ENCODE measurements at places on chromosomes 16 and 17. TPM values are rescaled to one million over a fixed set of nuclear protein-coding genes. Genes with fewer than 3 reads are reported as not detected.
A peak's percentile ranks its signal among the peaks of the same experiment; 100 is the strongest.

GRCh38 chr16:87437911-87438610 is 45.9 kb downstream of the MAP1LC3B start:
- no peak overlapping the region for H3K27ac ChIP-seq
- H3K36me3 ChIP-seq: no peaks in the 10 kb centered on the region
- H3K4me1 ChIP-seq: peaks cover 10% of the 10 kb centered on the region

DNA sequence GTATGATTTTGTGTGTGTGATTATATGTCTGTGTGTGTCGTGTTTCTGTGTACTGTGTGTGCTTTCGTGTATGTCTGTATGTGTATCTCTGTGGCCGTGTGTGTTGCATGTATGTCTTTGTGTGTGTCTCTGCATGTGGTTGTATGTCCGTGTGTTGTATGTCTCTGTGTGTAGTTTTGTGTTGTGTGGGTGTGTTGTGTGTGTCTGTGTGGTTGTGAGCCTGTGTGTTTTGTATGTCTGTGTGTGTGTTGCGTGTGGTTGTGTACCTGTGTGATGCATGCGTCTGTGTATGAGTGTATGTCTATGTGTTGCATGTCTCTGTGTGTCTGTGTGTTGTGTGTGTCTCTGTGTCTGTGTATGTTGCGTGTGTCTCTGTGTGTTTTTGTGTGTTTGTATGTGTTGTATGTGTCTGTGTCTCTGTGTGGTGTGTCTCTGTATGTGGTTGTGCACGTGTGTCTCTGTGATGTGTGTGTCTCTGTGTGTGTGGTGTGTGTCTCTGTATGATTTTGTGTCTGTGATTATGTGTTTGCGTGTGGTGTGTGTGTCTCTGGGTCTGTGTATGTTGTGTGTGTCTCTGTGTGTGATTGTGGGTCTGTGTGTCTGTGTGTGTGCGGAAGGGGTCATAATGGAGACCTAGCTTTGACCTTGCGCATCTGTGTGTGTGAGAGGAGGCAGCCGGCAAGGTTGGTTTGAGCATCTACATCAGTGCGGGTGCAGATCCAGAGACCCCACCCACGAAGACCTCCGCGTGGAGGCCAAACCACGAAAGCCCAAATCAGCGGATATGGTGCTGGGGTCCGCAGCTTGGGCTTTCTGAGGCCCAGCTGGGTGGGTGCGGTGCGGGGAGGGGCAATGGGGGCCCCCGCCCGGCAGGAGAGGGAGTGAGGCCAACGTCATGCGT is 212.6 kb upstream of the GSE1 start:
- H3K27me3 ChIP-seq: no peaks in the 10 kb centered on the region
- no peak for DNase-seq
- H3K36me3 ChIP-seq: no peaks in the 10 kb centered on the region
- no peak overlapping the region for H3K27ac ChIP-seq
- no peaks in the 10 kb centered on the region for H3K4me1 ChIP-seq
- H3K4me3 ChIP-seq: no peak overlapping the region

- no peaks in the 10 kb centered on the region for H3K36me3 ChIP-seq
- H3K27ac ChIP-seq: no peak overlapping the region
- no peak overlapping the region for H3K4me3 ChIP-seq
- no peak for DNase-seq
Observed at GRCh38 chr17:7144213-7144612, 29.6 kb upstream of the ASGR2 start.

- no peak overlapping the region for H3K4me3 ChIP-seq
- no peaks in the 10 kb centered on the region for H3K36me3 ChIP-seq
Observed at GRCh38 chr17:73888862-73889261, 244.6 kb upstream of the SDK2 start.

DNA sequence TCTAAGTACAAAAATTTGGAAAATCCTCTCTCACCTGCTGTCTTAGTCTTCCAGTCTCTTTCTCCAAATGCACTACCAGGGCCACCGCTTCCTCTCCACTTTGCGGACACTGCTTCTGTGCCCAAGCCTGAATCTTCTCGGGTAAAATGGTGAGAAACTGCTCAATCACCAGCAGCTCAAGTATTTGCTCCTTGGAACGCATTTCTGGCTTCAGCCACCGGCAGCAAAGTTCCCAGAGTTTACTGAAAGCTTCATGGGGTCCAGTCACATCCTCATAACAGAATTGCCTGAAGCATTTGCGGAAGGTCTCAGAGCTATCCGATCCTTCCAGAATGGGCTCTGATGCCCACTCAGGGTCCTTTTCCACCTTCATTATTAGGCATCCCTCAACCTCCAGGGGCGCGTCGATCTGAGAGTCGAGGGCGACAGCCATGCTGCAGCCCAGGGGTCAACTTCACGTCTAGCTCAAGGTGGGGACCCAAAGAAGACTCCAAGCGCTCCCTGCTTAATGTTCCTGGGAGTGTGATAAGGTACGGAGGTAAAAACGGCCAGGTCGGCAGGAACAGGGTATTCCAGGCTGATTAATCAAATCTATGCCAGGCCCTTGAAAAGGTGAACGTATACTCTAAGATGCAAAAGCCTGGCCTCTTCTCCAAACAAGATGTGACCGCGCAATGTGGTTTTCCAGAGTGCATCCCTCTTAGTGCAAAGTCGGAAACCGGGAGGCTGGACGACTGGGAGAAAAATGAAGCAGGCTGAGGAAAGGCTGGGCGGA is 763 bp downstream of the ZKSCAN2 start:
- peak overlapping the region; percentile 93 for H3K27ac ChIP-seq
- peaks cover 67% of the 10 kb centered on the region for H3K4me1 ChIP-seq
- H3K4me3 ChIP-seq: peak overlapping the region; percentile 90
- no peaks in the 10 kb centered on the region for H3K27me3 ChIP-seq
- no peak for DNase-seq

- H3K27ac ChIP-seq: no peak overlapping the region
- DNase-seq: no peak
- H3K27me3 ChIP-seq: no peaks in the 10 kb centered on the region
- H3K4me3 ChIP-seq: no peak overlapping the region
Observed at GRCh38 chr16:28205974-28206373, 5.8 kb downstream of the XPO6 start.

GRCh38 chr17:9330611-9331271 is 244.9 kb downstream of the STX8 start:
- no peaks in the 10 kb centered on the region for H3K27me3 ChIP-seq
- H3K27ac ChIP-seq: no peak overlapping the region
- H3K4me3 ChIP-seq: no peak overlapping the region
- no peak for DNase-seq
- peaks cover 2% of the 10 kb centered on the region for H3K36me3 ChIP-seq
- no peaks in the 10 kb centered on the region for H3K4me1 ChIP-seq

GRCh38 chr17:20944014-20944865 is 98.6 kb downstream of the USP22 start:
- no peaks in the 10 kb centered on the region for H3K36me3 ChIP-seq
- no peaks in the 10 kb centered on the region for H3K4me1 ChIP-seq
- peaks cover 18% of the 10 kb centered on the region for H3K27me3 ChIP-seq
- H3K4me3 ChIP-seq: no peak overlapping the region
- no peak overlapping the region for H3K27ac ChIP-seq
- DNase-seq: peak; percentile 34

DNA sequence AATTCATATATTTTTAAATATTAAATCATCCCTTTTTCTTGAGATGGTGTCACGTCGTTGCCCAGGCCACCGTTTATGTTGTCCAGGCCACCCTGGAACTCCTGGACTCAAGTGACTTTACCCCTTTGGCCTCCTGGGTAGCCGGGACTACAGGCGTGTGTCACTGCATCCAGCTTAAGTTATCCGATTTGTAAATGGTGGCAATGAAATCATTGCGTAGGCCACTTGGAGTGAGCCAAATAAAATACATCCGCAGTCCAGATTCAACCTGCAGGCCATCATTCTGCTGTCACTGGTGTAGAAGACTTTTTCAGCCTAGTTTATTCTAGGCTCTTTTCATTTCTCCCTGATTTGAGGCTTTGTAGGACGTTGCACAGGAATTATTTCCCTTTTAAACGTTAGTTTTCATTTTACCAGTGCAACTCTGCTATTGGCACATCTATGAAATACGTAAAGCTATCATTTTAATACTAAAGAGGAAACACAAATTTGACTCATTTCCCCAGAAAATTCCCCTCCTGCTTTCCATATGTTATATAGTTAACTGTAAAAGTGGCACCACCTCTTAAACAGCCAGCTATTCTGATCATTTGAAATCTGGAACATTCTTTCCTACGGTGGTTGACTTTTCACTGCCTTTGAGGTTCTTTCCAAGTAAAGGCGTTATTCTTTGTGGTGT is 449.8 kb downstream of the MAF start:
- H3K4me3 ChIP-seq: no peak overlapping the region
- H3K27ac ChIP-seq: no peak overlapping the region

DNA sequence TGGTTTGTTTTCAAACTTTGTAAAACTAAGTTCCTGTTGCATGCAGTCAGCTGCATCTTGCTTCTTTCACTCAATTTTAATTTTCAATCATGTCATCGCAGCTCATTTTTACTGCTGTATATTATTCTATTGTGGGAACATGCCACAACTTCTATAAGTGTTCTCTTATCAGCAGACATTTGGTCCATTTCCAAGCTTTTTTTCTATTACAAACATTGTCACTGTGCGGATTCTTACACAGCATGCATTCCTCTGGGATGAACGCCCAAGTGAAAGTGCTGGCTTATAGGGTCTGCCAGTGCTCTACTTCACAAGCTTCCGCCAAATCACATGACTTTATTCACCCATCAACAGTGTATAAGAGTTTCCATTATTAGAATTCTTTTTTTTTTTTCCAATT is 22.7 kb downstream of the GINS3 start:
- no peaks in the 10 kb centered on the region for H3K4me1 ChIP-seq
- DNase-seq: no peak
- H3K27me3 ChIP-seq: no peaks in the 10 kb centered on the region
- no peak overlapping the region for H3K27ac ChIP-seq
- no peak overlapping the region for H3K4me3 ChIP-seq

DNA sequence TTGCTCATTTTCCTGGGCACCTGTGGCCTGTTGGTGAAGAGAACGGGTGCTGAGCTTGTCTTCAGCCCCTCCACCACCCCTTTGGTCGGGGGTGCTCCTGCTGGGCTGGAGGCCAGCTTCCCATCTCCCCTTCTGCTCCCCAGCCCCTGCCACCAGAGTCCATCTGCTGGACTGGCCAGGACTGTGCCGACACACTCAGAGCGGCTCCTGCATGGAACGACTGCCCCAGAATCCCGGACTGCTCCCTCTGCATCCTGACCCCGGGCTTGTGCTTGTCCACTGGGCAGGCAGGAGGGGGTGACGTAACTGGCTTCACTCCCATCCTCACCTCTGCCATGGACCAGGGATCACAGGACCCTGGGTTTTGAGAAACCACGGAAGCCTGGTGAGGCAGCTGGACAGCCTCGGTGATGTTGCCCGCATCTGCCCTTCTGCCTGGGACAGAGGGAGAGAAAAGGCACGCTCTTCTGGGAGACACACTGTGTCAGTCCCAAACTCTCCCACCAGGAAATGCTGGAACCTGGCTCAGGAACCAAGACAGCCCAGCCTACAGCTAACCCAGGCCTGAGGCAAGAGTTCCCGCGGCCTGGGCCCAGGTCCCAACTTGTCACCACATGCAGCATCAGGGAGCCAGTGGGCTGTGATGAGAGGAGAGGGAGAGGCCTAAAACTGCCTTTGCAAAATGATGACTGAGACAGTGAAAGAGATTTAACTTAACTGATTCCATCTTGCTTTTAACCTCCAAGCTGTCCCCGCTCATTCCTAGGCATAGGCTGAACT is 16.1 kb upstream of the GSDMA start:
- no peak for DNase-seq
- H3K27ac ChIP-seq: no peak overlapping the region
- H3K4me3 ChIP-seq: no peak overlapping the region
- no peaks in the 10 kb centered on the region for H3K36me3 ChIP-seq

DNA sequence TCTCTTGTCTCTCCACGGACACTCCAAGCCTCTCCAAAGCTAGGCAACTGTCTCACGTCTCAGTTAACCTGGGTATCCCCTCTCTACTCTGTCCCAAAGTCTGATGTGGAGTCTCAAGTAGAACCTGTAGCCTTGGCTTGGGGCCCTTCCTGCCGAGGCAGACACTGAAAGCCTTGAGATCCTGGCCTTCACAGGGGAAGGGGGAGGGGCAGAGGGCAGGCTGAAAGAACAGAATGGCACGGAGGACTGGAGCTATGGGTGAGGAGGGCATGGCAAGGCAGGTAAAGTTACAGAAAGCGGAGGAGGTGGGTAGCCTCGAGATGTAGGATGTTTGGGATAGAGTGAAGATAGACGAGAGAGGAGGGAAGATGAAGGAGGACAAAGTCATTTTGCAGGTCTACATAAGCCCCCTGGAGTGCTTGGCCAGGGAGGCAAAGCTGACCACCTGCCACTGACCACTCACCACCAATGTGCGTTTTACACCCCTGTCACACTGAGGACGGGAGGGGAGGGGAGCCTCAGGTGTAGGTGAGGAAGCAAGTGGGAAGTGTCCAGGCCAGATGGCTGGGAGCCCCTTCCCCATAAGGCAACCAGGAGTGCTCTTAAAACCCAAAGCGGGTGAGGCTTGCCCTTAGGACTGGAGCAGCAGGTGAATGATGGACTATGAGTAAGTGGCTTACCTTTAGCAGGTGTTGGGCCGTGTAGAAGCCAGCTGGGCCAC is 1.3 kb downstream of the FDXR start:
- no peaks in the 10 kb centered on the region for H3K27me3 ChIP-seq
- H3K36me3 ChIP-seq: peaks cover 11% of the 10 kb centered on the region
- DNase-seq: no peak
- peak overlapping the region; percentile 7 for H3K27ac ChIP-seq
- H3K4me3 ChIP-seq: peak overlapping the region; percentile 96

GRCh38 chr17:31309556-31309955 is 4.3 kb downstream of the EVI2B start:
- peaks cover 48% of the 10 kb centered on the region for H3K4me1 ChIP-seq
- no peaks in the 10 kb centered on the region for H3K27me3 ChIP-seq
- H3K4me3 ChIP-seq: peak overlapping the region; percentile 83
- DNase-seq: no peak

- peaks cover 5% of the 10 kb centered on the region for H3K4me1 ChIP-seq
- H3K36me3 ChIP-seq: no peaks in the 10 kb centered on the region
- DNase-seq: no peak
- no peak overlapping the region for H3K27ac ChIP-seq
- no peak overlapping the region for H3K4me3 ChIP-seq
- H3K27me3 ChIP-seq: no peaks in the 10 kb centered on the region
Observed at GRCh38 chr17:62668091-62668804, 40.8 kb downstream of the MRC2 start.

Gene KRT40
- total RNA-seq: not detected

Gene DCAF7
- total RNA-seq: 139 TPM

Gene KRTAP9-2
- total RNA-seq: not detected

Gene CASKIN1
- total RNA-seq: 0.18 TPM

Gene GALNS
- 35.2 TPM for total RNA-seq

Gene ANKS4B
- total RNA-seq: not detected

Gene TBX6
- total RNA-seq: 2.5 TPM

Gene RUNDC3A
- 0.28 TPM for total RNA-seq

Measured in activated CD4-positive, alpha-beta memory T cell treated with anti-CD3 and anti-CD28 coated beads, Interleukin-2, amount 10 ng/mL, durations not matched to agents 7 days and 5 days (primary cell).